ENCODE measurements at places on chromosomes 3 and 15.

DNA sequence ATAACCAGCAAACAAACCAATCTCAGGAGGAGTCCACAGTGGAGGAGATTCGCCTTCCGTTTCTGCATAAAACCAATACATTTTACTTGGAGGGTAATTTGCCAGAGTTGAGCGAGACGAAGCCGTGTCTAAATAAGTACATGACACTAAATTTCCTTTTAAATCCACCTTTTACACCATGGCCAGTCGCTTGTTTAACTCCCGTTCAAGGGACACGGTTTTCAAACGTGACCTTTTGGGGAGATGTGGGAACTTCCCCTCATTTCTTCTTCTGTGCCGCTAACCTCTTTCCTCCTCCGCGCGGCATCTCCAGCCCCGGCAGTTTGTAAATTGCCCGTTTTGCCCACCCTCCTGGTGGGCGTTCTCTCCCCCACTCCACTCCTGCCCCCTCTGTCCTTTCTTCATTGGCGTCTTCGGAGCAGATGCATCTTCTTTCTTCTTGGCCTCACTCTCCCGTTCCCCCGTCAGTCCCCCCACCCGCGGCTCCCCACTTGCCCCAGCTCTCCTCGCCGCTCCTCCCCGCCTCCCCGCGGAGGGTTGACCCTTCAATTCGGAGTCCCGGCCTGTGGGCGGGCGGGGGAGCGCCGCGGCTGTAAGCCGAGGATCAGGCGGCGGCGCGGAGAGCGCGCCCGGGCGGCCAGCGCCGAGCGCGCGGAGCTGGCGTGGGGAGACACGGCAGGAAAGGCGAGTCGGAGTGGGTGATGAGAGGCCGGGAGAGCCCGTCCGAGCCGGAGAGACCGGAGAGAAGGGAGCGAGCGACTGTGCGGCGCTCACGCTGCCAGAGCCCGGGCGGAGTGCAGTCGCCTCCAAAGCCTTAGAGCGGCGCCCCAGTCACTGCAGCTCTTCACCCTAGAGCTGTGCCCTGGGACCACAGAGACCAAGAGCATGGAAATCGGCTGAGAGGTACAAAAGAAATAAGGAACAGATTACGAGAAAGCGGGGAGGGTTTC, at the start of gene NLGN1:
NLGN1 (plus strand) TSS at position 584 of the 950 bp plus-strand sequence.
- peak; percentile 68 for DNase-seq

GRCh38 chr3:100970477-100970990, 22.7 kb downstream of the ABI3BP start:
- DNase-seq, result no peak

DNA sequence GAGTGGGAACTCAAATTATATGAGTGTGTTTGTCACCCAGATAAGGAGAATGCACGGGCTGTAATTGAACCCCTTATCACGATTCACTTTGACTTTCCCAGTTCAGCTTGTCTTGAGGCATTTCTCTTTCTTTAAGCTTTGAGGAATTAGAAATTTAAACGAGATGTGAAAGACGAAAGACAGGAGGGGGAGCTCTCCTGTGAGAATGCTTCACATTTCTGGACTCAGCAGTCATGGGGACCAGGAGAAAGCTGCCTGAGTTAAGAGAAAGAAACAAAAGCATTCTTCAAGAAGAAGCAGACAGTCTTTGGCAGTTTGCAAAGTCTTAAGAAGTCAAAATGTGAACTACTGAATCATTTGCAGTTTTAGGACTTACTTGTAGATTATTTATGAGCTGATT, 205.6 kb downstream of the NECTIN3 start:
- peak; percentile 7 for DNase-seq

DNA sequence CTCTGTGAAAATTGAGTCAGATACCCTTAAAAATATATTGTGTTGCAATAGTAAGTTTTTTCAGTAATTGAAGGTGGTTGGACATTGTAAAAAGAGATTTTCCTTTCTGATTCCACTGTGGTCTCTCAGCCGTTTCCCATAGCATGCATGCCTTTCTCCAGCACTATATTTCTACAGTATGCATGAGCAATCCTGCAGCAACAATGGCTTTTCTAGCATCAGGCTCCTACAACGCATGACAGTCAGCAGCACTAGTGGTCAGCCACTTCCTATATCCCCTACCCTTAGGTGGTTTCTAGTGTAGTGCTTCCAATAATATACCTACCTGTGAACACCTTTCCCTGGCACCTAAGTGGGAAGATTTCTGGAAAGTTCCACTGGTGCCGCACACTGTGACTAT, 55.4 kb upstream of the SNRPN start:
- DNase-seq, result no peak

GRCh38 chr3:16318176-16318575, 53.2 kb downstream of the OXNAD1 start:
- no peak for DNase-seq

GRCh38 chr15:101126618-101127505, 125.0 kb downstream of the CHSY1 start:
- no peak for DNase-seq

DNA sequence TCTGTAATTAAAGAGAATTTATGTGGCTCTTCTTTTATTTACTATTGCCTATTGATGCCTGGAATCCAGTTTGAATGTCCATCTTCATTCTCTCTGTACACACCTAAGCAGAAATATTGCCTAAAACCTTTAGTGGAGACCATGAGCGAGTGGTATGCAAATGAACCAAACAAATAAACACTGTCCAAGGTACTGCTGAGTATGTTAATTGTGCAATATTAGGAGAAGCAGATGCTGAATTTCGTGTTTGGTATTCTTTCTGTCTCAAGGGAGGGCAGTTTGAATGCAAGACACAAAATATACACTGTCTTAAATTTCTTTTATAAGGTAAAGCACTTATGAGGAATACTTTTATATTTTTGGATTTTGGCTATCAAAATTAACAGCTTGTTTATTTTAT, 440.9 kb downstream of the RBMS3 start:
- no peak for DNase-seq

DNA sequence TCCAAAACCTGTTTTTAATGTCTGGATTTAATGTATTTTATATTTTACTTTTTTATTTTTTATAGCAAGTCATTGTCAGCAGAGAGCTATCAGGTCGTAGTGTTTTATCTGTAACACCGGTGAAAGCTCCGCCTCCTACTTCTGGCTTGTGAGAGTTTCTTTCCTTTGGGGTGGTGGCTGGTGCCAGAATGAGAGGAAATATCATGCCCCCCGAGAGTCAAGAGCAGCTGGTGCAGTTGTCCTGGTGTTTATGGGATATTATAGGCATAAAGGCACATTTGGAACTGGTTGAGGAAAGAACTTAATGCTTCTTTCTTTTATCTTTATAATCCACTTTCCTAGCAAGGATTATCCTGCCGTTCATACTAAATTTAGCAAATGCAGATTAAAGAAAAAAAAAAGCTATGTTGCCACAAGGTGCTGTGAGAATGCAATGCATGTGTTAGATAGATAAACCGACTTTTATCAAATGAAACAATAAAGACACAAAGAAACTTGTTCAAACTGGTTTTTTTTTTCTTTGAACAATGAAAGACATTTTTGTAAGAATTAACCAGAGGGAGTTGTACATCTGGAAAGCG, 260.1 kb upstream of the PLSCR5 start:
- no peak for DNase-seq

DNA sequence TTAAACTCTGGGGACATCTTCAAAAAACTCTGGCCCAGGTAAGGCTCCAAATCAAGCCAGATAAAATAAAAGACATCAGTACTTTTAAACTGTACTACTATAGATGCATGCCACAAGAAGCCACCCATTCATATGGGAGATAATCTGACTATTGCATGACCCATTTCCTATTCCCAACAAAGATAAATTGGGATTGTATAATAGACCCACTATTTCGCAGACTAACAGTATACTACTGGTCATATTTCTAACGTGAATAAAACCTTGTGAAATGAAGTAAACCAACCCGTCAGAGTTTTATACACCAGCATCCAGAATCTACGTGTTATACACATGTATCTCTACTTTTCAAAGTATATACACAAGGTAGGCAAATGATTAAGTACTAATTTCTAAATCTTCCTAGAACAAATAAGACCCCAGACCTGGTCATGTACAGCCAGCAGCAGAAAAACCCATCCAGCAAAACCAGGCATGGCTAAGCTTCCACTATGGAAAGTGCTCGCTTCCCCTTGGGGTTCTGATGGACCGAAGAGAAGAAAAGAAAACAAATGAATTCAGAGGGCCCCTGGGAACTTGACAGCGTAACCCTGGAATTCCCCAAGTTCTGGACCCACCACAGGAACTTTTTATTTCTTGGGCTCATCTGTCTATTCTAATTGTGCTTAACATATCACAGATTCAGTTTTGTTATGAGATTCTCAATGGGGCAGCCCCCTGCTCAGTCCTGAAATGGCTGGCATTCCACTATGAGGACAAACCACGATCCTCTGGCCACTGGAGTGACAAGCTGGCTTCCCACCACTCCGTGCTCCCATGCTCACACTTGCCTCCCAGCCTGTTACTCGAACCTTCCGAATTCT, 69.1 kb downstream of the MB21D2 start:
- no peak for DNase-seq

DNA sequence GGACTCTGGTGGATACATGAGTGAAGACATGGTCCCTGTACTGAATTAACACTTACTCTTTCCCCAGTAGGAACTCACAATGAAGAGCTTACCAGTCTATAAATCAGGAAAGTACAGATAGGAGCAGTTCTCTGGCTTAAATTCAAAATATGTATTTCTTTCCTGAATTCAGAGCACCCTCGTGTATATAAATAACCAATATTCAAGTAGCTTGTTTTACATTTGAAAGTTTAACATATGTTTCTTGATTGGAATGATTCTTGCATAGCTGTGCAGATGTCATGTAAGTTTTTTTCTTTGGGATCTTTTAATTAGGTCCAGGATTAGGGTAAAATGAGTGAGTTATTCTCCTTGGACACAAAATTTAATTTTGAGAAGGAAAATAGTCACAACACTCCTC, 14.8 kb upstream of the TMPRSS7 start:
- no peak for DNase-seq

GRCh38 chr3:193594946-193595689, 2.1 kb downstream of the OPA1 start:
- DNase-seq, result no peak

DNA sequence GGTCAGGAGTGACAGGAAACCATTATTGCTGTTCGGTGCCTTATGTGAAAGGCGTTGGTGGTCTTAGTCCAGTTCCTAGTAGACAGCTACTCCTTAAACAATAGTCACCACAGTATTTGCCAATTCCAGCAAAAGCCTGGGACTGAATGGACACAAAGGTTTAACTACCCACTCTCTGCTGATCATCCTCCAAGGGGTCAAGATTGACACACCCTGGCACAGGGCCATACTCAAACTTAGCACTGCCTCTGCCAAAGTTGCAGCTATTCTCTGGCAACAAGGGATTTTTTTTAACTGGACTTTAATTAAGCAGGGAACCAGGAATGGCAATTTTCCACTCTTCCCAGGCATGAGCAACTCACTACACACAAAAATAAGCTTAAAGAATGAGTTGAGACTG, 193.9 kb downstream of the NLGN1 start:
- DNase-seq, result no peak

DNA sequence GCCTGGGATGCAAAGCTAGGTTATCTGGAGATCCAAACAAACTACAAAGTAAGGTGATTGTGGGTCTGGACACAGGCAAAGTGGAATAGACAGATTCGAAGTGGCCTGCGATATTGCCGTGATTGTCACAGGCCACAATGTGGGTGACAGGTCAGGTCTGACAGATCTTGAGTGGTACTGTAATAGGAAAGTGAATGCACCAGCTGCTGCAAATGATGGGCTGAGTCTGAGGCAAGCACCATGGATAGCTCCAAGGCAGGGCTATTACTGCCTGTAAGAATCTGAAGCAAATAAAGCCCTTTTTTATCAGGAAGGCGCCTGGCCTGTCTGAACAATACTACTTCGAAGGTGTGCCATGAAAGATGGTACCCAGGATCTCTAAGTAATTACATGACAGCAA, 10.0 kb downstream of the ARMC8 start:
- DNase-seq, result peak; percentile 29

DNA sequence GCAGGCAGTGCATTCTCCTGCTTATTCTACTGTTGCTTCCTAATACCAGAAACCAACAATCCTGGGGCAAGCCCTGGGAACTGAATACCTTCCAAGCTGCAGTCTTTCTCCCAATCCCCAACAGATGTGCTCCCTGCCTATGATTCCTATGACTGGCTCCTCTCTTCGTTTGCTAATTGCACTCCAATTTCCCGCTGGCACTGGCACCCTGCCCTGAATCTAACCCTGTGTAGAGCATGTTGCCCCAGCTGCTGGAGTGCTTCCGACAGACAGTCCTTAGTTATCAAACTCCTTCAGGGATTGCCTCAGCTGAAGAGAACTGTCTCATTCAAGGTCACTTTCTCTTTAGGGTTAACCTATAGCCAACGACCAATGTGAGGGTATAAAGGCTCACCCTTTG, 214.1 kb downstream of the NECTIN3 start:
- no peak for DNase-seq

DNA sequence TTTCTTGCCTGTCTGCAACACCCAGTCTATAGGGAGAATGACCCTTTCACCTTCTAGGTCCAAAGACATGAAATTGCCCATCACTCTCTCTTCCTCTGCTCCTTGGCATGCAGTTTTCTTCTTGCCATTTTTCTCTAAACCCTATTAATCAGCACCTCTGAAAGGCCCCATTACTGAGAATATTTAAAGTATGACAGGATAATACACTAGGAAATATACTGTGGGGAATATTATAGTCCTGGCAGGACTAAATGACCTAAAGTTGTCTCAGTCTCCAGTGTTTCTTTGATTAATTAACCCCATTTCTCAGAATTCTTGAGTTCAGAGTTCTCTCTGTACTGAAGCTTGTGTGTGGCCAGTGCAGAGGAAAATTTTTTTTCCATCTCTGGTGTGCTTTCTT, 730.7 kb downstream of the AGBL1 start:
- DNase-seq, result no peak

DNA sequence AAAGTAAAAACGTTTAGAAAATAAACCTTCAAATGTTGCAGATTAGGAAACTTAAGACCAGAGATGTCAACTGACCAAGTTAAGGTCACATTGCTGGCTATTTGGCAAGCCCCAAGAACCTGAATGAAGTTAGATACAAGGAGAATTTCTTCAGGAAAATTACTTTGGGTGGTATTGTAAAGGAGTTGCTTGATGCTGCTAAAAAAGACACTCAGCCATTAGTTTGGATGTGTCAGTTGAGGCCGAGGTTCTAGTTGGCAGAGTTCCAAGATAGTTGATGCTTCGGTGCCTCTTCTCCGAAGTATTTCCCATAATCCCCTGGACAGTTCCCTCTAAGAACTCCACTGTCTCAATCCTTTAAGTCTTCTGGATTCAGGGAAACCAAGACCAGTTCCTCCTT, 24.3 kb downstream of the SIAH2 start:
- DNase-seq, result no peak

DNA sequence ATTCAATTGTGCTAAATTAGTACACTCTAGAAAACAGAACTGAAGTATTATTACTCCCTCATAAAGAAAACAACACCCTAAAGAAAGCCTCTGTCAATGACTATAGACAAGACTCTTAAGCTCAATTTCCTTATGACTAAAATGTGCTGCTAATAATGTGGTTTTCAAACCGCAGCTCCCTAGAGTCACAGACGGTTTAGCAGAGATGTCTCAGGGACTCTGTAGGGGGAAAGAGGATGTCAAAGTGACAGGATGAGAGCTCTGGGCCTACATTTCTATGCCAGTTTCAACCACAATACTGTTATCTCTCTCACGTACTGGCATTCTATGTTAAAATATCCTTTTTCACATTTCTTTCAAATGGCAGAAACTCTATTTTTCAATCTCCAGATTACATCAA, 37.6 kb upstream of the WDR49 start:
- DNase-seq, result no peak

Data from left kidney (tissue), 8 donors.